Progenitor cell of endocrine pancreas (in vitro differentiated cells): ENCODE measurements at places on chromosomes 11 and 22.

GRCh38 chr11:22466351-22466750 lies 128.2 kb downstream of the SLC17A6 start:
- no peak for DNase-seq

DNA sequence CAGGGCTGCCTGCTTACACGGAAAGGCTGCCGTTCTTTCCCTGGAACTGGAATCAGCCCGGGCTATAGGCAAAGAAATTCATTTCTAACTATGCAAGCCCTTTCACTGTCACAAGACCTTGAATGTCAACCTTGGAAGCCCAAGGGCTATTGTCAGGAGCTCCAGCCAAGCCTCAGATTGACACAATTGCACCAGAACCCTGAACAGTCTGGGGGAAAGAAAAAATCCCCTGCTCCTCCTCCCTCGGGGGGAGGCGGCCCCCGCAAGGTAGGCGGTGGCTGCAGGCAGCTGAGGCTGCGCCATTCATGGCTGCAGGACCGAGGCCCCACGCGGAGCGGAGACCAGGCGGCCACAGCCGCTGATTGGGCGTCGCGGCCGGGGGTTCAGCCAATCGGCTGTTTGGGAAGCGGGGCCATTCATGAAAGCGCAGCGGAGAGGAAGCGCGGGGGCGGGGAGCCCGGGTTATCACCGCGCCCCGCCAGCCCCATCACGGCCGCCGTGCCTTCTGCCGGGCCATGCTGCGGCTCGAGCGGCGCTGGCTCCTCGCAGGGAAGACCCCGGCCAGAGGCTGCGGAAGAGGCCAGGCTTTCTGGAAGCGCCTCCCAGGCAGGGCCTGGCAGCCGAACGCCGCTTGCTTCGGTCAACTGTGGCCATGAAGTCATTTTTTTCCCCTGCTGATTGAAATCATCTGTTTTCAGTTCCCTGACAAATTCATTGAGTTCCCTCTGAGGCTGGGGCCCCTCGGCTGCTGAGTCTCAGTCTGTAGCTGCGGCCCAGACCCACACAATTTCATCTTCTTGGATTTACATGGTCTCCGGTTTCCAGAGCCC lies 38.1 kb upstream of the LINC01488 start:
- DNase-seq: peak; percentile 71

DNA sequence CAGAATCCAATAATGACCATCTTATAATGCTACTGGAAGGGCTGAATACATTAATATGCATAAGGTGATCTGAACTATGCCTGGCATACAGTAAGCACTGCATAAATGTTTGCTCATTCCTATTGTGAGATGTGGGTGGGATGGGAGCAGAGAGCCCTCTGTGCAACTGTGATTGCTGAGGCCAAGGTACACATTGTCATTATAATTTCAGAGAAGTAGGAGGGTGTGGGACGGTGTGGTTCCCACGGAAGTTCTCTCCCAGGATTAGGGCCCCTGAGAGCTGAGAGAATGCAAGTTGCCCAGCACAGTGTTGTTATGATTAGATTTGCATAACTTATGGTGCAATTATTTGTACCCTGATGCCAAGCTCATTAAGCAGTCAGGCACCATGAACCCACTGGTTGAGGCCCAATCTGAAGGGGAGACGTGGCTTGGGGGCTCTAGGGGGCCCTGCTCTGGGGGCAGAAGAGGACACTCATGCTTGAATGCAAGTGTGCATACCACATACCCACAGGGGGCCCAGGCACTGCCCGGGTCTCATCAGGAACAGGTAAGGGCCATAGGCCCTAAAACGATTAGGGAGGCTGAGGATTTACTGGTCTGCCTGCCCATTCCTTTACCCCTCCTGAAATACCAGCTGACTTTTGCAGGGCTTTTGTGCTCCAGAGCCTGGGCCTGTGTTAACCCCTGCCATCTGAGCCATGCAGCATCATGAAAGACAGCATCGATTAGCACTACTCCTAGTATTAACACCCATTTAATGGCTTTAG lies 72.8 kb downstream of the THAP12 start:
- no peak for DNase-seq

- no peak for DNase-seq
Observed at GRCh38 chr11:94218372-94218771, 86.0 kb upstream of the IZUMO1R start.

DNA sequence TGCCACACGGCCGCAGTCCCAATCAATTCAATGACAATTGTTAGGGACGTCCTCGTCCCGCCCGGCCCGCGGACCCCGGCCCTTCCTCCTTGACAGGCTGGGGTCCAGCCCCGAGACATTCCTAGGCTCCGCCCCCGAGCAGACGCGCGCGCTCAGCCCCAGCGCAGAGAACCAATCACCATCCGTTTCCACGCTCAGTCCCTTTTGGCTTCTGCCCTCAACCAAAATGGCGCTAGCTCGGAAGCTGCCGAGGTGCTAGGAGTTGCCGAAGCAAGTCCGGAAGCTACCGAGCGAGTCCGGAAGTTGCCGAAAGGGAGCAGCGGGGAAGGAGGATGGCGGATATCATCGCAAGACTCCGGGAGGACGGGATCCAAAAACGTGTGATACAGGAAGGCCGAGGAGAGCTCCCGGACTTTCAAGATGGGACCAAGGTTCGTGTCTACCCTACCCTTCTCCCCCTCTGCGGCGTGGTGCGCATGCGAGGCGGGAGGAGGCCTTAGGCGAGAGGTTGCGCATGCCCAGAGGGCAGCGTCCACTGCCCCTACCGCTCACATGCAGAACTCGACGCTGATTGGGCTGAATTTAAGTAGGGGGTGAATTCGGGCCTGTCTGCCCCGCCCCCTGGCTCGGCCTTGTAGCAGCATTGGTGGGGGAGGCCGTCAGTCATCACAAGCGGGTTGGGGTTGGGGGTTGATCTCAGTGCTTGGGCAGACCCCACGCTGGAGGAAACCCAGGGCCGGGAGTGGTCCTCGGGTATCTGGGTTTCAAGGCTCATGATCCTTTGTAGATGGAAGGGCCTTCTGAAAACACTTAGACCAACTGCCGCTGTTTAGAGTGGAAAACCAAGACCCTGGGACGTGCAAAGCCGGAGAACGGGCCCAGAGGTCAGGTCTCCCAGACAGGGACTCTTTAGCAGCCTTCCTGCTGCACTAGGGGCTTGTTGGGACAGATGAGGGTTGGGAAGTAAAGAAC lies at the start of gene AIP:
TSS of gene AIP (plus strand) at position 200 of the 972 bp plus-strand sequence. CDS start at position 333, 133 bp downstream.
- peak; percentile 95 for DNase-seq

- no peak for DNase-seq
Observed at GRCh38 chr11:1330473-1330872, 21.0 kb upstream of the TOLLIP start.

DNA sequence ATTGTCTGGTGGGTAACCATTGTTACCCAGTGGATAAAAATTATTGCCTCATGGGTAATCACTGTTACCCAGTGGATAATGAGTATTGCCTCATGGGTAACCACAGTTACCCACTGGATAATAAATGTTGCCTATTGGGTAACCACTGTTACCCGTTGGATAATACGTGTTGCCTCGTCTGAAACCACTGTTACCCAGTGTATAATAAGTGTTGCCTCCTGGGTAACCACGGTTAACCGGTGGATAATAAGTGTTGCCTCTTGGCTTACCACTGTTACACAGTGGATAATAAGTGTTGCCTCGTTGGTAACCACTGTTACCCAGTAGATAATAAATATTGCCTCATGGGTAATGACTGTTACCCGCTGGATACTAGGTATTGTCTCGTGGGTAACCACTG lies 20.9 kb upstream of the NXPE4 start:
- DNase-seq: no peak

- no peak for DNase-seq
Observed at GRCh38 chr22:47065756-47066615, 303.5 kb downstream of the TBC1D22A start.

GRCh38 chr11:14132312-14132711 lies 169.8 kb downstream of the SPON1 start:
- DNase-seq: no peak

GRCh38 chr11:45930031-45930794 lies 7.8 kb downstream of the LARGE2 start:
- DNase-seq: no peak

GRCh38 chr11:88523386-88524071 lies 186.0 kb upstream of the CTSC start:
- no peak for DNase-seq

GRCh38 chr11:19200410-19201201 lies 1.2 kb downstream of the CSRP3 start:
- no peak for DNase-seq

- DNase-seq: no peak
Observed at GRCh38 chr11:35214792-35215193, 75.8 kb downstream of the CD44 start.

GRCh38 chr11:134229126-134229790 lies 4.8 kb downstream of the VPS26B start:
- DNase-seq: no peak

DNA sequence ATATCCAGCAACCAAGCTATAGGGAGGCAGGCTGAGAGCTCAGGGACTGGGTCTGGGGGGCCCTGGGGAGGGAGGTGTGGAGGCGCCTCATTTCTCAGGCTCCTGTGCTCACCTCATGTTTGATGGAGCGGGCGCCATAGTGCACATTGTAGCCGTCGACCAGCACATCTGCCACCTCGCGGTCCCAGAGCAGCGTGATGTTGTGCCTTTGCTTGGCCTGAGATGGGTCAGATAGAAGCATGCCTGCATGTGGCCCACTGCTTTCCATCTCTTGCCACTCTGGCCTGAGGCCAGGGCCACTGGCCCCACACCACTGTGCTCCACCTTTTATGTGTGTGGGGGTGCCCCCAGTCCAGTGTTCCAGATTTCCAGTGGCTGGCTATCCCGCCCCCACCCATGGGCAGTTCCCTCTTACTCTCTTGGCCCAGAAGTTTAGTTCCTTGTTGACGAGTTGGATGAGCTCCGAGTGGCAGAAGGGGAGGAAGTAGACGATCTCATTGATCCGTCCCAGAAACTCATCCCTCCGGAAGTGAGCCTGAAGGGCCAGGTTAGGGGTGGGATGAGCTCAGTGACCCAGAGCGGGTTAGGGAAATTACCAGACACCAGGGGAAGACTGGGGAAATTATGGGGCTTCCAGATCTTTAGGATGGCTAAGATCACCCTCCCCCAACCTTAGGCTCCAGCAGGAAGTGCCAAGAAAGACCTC lies 50.1 kb upstream of the PHOX2A start:
- no peak for DNase-seq

DNA sequence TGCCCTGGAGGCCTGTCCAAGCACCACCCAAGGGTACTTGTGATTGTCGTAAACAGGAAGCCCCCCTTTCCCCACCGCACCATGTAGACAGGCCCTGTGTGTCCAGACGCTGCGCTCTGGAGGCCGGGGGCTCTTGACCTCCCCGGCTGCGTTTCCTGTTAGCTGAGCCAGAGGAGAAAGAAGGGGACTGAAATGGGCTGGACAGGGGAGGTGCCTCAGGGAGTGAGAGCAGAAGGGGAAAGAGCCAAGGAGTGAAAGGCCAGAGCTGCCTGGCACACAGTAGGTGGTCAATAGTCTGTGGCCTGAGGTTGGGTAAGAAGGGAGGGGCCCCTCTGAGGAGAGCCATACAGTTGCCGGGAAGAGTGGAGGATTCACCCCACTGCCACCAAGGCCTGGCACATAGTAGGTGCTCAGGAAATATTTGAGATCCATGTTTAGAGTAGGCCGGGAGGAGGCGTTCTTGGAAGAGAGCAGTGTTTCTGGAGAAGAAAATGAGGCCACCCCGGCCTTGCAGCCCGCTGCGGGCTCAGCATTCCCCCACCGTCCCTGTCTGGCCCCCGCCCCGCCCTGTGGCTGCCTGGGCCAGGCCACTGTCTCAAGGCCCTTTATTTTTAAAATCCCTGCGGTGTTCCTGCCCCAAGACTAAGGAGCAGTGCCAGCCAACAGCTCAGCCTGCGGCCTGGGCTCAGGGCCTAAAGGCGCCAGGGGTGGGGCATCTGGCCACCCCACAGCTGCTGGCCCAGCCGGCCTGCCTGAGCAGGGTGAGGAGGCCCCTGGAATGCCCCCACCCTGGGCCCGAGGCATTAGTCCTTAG lies 13.6 kb upstream of the CDC42EP1 start:
- no peak for DNase-seq

DNA sequence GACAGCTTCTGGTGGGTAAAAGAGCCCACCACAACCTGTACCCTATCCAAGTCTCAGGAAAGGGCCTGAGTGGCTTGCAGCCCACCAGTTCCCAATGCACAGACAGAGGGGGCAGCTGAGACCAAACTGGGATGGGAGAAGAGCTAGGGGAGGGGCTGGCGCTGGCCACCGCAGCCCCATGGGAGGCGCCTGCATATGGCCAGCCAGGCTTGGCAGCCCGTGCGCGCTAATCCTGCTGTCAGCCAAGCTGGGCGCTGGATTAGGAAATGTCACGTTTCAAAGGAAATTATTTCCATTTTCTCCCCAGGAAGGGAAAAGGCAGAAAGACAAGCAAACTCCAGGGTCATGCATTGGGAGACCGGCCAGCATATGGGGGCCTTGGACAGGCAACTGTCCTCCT lies 236.8 kb downstream of the BUD13 start:
- no peak for DNase-seq

- DNase-seq: no peak
Observed at GRCh38 chr11:86987679-86988078, 32.5 kb upstream of the FZD4 start.

DNA sequence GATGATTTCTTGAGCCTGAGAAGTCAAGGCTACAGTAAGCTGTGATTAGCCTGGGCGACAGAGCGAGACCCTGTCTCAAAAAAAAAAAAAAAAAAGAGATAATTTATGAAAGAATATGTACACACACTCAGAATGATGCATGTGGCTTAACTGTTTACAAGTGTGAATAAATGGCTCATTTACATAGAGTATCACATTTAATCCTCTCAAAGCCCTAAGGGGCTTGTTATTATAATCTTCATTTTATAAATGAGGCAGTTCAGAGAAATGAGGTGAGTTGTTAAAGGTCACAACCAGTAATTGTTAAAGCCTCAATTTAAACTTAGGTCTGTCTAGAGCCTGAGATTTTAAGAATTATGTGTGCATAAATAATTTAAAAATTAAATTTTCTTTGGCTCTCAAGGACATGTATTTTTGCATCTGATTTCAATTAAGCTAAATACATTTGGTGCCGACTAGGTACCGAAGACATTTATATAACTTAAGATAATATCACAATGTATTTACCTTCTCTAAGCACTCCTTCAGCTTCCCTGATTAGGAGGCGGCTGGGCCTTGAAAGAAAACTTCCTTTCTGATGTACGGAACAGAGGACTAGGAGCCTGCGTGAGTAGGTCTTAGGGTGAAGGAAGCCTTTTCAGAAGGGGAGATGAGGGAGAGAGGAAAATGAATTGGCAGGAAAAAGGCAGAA lies 28.5 kb upstream of the DDX6 start:
- DNase-seq: no peak

GRCh38 chr11:62909107-62909894 lies 11.9 kb downstream of the CHRM1 start:
- DNase-seq: peak; percentile 49

GRCh38 chr11:13462311-13462900 lies 616 bp downstream of the BTBD10 start:
- DNase-seq: peak; percentile 23

- DNase-seq: peak; percentile 39
Observed at GRCh38 chr22:46044621-46045458, 67.9 kb upstream of the WNT7B start.

GRCh38 chr22:46815132-46815531 lies 52.7 kb downstream of the TBC1D22A start:
- DNase-seq: no peak

GRCh38 chr11:19075636-19076035 lies 15.1 kb upstream of the MRGPRX2 start:
- DNase-seq: no peak

GRCh38 chr11:122248939-122249338 lies 132.9 kb upstream of the BLID start:
- no peak for DNase-seq

- DNase-seq: no peak
Observed at GRCh38 chr11:79467761-79468160, 26.9 kb upstream of the TENM4 start.
